ENCODE measurements at places on chromosomes 6 and 20.

- DNase-seq: no peak
Observed at GRCh38 chr6:114989279-114989964, 646.6 kb upstream of the HS3ST5 start.

DNA sequence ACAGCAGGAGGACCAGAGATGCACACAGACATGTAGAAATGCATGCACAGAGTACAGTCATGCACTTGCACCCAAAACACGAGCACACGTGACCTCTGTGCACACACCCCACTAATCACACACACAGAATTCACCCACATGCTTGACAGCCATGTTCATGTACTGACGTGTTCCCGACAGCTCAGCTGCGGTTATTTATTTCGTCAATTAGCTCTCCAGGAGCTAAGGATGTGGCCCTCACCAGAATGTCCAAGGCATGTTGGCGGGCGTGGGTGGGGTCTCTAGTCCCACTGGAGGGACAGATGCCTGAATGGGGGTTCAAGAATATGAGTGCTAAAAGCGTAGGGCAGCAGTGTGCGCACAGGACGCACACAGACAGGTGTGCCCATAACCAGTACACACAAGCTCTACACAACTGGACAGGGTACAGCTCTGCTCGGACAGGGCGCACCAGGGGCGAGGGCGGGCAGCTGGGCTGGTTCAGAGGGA lies 571 bp upstream of the PRPF6 start:
- DNase-seq: peak; percentile 33

GRCh38 chr20:35610833-35611427 lies 4.7 kb upstream of the SPAG4 start:
- DNase-seq: no peak

DNA sequence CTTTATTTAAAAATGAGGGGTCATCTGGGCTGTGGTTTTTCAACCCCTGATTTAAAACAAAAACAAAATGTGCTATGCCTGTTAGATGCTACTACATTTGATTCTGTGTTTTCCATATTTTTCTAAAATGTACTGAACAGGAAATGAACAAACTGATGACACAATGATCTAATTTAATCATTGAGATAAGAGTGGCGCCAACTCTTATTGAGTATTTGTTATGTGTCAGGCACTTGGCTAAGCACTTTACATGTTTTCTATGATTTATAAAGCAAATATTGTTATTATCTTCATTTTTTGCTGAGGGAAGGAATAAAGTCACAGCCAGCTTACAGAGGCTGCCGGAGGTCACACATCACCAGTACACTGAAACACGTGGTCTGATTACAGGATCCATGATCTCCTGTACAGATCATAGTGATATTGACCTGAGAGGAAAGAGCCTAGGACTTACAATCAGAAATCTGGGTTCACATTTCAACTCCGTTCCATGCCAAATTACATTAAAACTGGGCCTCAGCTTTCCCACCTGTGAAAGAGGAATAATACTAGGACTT lies 166.7 kb downstream of the ESR1 start:
- no peak for DNase-seq

- no peak for DNase-seq
Observed at GRCh38 chr6:148082044-148082443, 260.6 kb upstream of the SASH1 start.

DNA sequence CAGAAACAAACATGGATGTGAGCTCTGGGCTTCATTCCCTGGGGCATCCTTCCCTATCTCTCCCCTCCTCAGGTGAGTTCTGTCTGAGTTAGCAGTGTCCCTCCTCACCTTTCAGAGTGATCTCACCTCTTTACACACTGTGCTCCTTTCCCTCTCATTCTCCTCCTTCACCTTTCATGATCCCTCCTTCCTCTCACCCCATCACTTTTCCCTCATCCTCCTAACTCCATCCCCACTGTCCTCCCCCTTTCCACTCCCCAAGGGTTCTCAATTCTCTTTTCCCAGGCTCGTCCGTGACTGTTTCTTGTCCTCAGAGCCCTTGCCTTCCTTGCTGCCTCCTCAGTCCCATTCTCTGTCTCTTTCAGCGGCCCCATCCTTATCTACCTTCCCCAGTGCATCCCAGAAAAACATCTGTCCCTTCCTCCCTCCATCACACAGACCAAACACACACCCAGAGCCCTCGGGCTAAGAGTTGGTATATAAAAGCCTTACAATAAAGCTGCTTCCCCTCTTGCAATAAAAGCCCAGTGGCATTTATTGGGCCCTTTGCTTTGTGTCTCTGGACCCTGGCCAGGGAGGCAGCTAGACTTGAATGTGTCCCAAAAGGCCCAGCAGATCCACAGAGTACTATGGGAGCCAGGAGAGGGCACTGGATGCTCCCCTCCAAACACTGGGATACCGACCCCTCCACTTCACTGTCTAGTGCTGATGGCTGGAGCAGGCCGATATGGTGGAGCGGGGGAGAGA lies 1.9 kb downstream of the RNF39 start:
- no peak for DNase-seq

DNA sequence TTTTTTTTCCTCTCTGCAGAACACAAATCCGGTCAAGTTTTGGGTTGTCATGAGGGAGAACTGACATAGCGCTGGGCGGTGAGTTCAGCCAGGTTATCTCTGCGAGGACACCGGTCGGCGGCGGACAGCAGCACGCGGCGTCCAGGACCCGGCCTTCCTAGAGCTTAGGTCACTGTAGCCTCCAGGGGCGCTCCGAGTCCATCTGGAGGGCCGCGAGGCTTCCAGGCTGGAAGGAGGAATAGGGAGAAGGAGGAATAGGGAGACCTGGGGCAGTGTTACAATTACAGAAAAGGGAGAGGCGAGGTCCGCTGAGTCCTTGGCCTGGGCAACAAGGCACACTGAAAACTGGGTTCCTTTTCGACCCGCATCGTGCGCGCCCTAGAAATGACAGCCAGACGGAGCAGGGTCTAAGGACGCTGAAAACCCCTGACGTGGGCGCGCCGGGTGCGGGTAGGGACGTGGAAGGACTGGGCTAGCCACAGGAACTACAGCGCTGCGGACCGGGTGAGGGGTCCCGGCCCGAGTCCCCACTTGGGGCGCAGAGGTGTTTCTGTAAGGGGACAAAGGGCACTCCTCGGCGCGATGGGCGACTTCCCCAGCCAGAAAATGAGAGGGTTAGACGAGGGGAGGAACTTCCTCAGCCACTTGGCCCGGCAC lies 536 bp upstream of the FNDC1 start:
- peak; percentile 24 for DNase-seq

- no peak for DNase-seq
Observed at GRCh38 chr6:161379834-161380582, 106.1 kb upstream of the AGPAT4 start.

DNA sequence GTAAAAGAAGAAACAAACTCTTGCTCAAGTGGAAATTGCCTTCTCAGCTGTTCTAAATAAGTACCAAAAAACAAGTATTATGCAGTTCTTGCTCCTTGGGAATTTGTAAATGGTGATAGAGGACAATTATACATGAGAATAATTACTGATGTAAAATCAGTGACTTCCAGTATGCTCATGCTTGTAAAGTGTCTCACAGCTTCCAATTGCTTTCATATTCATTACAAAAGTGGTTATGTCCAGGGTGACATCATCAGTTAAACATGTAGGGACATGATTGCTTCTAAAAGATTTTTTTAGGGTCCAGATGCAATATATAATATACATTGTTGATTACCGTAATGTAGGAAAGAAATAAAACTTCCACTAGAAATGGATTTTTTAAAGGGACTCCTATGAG lies 122.8 kb upstream of the B3GAT2 start:
- no peak for DNase-seq

DNA sequence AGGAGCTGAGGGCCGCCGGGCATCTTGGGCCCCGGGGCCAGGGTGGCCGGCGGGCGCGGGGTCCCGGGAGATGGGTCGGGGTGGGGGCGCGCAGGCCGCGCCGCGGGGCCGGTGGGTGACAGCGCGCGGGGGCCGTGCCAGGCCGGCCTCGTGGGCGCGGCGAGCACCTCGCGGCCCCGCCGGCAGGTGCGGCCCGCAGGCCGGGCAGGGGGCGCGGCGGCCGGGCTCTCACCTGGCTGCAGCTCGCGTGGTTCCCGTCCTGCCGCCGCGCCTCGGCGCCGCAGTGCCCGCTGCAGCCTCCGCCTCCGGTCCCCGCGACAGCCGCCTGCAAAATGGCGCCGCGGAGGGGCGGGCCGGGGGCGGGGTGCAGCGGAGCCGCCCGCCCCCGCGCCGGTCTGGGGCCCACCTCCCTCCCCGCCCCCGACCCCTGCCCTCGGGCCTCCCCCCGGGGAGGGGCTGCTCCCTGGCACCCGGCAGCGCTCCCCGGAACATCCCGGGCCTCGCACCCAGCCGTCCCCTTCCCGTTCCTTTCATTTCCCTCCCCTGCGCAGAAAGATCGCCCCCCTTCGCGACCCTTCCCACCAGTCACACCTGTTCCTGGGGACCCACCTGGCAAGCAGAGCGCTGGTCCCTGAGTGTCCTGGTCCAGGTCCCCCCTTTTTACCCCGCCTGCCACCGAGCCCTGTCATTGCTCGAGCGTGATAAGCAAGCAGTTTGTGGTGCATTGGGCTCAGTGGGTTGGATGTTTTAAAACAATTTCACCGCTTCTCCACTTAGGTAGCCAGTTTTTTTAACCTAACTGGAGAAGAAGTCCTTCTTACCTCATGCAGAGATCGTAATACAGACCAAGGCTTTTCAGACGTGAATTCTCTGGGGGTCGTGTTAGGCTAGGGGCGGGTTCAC lies at the start of gene SLC23A2:
Gene SLC23A2 (minus strand): TSS at position 337 of the 903 bp plus-strand sequence. CDS start 68,948 bp downstream, outside the sequence.
- peak; percentile 51 for DNase-seq

DNA sequence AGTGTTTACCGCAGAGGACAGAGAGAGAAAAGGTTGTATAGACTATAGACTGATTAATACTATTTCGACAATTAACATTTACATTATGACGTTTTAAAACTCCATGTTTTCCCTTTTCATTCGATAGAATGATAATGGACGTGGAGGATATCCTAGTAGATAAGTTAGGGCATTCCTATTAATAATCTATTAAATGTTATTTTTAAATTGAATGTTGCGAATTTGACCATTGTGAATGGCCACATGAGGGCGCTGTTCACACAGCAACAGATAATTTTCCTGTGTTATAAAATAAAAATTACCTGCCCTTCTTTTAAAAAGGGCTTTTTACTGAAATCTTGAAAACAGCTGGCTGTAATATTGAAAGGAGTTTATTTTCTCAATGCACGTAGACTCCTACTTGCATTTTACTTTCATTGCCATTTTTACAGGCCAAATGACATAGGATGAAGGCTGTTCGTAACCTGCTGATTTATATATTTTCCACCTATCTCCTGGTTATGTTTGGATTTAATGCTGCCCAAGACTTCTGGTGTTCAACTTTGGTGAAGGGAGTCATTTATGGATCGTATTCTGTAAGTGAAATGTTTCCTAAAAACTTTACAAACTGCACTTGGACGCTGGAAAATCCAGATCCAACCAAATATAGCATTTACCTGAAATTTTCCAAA lies 3.3 kb downstream of the ADGRB3 start:
- DNase-seq: peak; percentile 62

DNA sequence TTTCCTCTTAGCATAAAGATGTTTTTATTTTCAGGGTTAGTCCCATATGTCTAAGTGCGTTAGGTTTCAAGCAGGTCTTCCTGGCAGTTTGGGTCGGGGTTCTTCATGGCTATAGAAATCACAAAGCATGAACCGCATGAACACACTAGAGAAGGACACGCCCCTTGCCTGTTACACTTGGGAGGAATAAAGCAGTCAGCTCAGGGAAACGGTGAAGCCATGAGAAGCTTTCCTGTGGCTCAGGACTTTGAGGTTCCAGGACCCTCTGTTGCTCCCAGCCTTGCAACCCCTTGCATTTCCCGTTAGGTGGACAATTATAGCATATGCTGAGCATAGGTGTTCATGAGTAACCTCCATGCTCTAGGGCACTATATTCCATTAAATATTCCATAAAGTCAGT lies 96.7 kb downstream of the SYCP2 start:
- DNase-seq: no peak

- peak; percentile 2 for DNase-seq
Observed at GRCh38 chr6:27332692-27333641, 20.9 kb upstream of the POM121L2 start.

DNA sequence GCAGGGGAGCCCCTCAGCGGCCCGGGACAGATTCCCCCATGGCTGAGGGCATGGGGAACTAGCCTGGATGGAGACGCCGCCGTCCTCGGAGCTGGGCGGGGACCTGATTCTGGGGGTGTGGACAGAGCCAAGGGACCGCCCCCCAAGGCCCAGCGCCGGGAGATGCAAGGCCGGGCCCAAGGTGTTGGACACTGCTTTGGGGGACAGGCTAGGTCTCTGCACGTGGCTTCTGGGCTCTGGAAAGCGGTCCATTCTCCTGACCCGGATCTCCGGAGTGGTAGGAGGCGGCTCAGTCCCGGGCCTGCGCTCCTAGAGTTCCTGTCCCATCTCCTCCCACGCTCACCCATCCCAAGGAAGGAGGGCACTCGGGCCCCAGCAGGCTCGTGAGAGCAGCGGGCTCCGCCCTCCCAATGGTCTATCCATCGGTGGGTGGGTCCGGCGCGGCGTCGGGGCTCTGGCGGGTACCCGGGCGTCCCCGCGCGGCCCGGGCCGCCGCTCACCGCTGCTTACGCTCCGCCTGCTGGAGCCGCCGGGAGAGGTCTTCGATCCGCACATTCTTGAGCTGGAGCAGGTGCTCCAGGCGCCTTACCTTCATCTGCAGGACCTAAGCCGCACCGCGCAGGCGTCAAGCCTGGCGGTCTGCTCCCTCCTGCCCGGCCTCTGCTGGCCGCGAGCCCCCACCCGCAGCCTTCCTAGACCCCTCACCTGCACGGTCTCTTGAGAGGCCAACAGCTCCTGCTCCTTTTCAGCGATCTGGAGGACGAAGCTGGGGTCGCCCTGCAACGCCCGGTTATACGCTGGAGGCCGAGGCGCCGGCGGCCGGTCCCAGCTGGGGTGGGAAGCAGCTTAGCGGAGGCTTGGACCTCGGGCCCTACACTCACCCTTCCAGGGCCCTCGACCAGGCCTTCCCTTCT lies 3.3 kb downstream of the SPEF1 start:
- DNase-seq: peak; percentile 57

- no peak for DNase-seq
Observed at GRCh38 chr6:135176464-135176863, 4.6 kb upstream of the MYB start.

GRCh38 chr20:47487175-47487917 lies 14.3 kb upstream of the NCOA3 start:
- DNase-seq: peak; percentile 84

Measured in suppressor macrophage treated with lipopolysaccharide for 4 hours (primary cell).